Testis (tissue), 5 donors: ENCODE measurements at places on chromosomes 11 and 22.

DNA sequence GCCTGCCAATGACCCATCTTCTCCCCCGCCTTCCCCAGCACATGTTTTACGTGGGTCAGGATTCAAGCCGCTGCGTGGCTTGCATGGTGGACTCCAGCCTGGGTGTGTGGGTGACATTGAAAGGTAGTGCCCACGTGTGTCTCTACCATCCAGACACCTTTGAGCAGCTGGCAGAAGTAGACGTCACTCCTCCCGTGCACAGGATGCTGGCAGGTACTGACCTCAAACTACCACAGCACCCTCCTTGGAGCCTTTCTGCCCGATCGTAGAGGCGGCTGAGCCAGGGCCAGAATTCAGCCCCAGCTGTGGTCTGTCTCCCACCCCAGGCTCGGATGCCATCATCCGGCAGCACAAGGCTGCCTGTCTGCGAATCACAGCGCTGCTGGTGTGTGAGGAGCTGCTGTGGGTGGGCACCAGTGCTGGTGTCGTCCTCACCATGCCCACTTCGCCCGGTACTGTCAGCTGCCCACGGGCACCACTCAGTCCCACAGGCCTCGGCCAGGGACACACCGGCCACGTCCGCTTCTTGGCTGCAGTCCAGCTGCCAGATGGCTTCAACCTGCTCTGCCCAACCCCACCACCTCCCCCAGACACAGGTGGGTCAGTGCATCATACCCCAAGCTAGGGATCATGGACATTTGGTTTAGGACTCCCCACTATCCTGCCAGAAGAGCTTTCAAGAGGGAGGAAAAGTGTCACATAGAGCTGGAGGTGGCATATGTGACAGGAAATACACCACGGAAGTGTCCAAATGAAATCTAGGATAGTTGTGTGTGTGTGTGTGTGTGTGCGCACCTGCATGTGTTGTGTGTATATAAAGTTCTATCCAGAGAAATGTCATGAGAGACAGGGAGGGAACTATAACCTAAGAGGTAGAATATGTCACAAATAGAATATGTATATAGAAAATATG lies 10.6 kb upstream of the RELT start:
- H3K36me3 ChIP-seq, result no peaks in the 10 kb centered on the region
- H3K4me3 ChIP-seq, result no peak overlapping the region
- no peak for DNase-seq
- no peaks in the 10 kb centered on the region for H3K4me1 ChIP-seq
- no peaks in the 10 kb centered on the region for H3K27me3 ChIP-seq
- no peak overlapping the region for H3K27ac ChIP-seq

- H3K36me3 ChIP-seq, result no peaks in the 10 kb centered on the region
- H3K27me3 ChIP-seq, result no peaks in the 10 kb centered on the region
- peak overlapping the region; percentile 72 for H3K4me3 ChIP-seq
- H3K4me1 ChIP-seq, result peaks cover 19% of the 10 kb centered on the region
- H3K27ac ChIP-seq, result peak overlapping the region; percentile 59
Measured at GRCh38 chr22:19430890-19431541, 517 bp downstream of the HIRA start.

GRCh38 chr11:130737041-130737830 lies 179.0 kb downstream of the SNX19 start:
- no peak for DNase-seq
- H3K4me3 ChIP-seq, result no peak overlapping the region
- H3K27me3 ChIP-seq, result no peaks in the 10 kb centered on the region

- no peaks in the 10 kb centered on the region for H3K4me1 ChIP-seq
- DNase-seq, result no peak
- H3K27me3 ChIP-seq, result no peaks in the 10 kb centered on the region
- H3K27ac ChIP-seq, result no peak overlapping the region
Measured at GRCh38 chr22:39940757-39941305, 19.4 kb upstream of the TMA7B start.

GRCh38 chr11:12235553-12235946 lies 125.2 kb downstream of the MICAL2 start:
- H3K36me3 ChIP-seq, result no peaks in the 10 kb centered on the region
- no peaks in the 10 kb centered on the region for H3K27me3 ChIP-seq
- H3K27ac ChIP-seq, result peak overlapping the region; percentile 89
- H3K4me3 ChIP-seq, result no peak overlapping the region
- DNase-seq, result peak; percentile 46

DNA sequence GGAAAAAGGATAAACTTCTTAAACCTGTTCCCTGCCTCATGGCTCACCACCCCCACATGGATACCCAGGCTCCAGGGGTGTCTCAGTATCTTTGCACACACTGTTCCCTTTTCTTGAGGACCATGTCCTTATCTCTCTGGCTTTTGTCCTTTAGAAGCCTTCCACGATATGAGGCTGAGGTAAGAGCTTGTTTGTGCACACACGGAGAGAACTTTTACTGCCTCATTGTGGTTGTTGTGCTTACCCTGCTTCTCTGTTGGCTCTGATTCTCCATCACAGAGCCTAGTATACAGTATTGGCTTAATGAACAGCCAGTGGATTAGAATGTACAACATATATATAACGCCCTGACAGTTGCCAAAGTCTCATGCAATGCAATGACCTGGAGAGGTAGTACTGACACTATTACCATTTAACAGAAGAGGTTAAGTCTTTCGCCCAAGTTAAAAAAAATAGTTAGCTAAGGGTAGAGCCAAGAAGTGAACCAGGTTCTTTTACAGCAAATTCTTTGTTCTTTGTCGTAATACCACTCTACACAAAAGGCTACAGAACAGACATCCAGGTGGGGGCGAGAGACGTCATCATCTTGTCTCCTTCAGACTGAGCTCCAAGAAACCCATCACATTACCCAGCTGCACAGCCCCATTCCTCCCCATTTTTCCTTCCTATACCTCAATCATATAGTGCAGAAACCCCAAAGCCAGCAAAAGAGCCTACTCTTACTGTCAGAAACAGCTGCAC lies 117.3 kb downstream of the PLEKHA7 start:
- no peak overlapping the region for H3K4me3 ChIP-seq
- H3K27ac ChIP-seq, result no peak overlapping the region
- no peaks in the 10 kb centered on the region for H3K4me1 ChIP-seq
- DNase-seq, result no peak

- no peak for DNase-seq
- H3K27ac ChIP-seq, result no peak overlapping the region
- no peaks in the 10 kb centered on the region for H3K4me1 ChIP-seq
- H3K27me3 ChIP-seq, result no peaks in the 10 kb centered on the region
Measured at GRCh38 chr22:49364398-49364797, 463.3 kb downstream of the BRD1 start.

- no peak for DNase-seq
- no peak overlapping the region for H3K4me3 ChIP-seq
- H3K27ac ChIP-seq, result no peak overlapping the region
- no peaks in the 10 kb centered on the region for H3K36me3 ChIP-seq
- no peaks in the 10 kb centered on the region for H3K27me3 ChIP-seq
- no peaks in the 10 kb centered on the region for H3K4me1 ChIP-seq
Measured at GRCh38 chr11:77517226-77517625, 43.3 kb upstream of the PAK1 start.

DNA sequence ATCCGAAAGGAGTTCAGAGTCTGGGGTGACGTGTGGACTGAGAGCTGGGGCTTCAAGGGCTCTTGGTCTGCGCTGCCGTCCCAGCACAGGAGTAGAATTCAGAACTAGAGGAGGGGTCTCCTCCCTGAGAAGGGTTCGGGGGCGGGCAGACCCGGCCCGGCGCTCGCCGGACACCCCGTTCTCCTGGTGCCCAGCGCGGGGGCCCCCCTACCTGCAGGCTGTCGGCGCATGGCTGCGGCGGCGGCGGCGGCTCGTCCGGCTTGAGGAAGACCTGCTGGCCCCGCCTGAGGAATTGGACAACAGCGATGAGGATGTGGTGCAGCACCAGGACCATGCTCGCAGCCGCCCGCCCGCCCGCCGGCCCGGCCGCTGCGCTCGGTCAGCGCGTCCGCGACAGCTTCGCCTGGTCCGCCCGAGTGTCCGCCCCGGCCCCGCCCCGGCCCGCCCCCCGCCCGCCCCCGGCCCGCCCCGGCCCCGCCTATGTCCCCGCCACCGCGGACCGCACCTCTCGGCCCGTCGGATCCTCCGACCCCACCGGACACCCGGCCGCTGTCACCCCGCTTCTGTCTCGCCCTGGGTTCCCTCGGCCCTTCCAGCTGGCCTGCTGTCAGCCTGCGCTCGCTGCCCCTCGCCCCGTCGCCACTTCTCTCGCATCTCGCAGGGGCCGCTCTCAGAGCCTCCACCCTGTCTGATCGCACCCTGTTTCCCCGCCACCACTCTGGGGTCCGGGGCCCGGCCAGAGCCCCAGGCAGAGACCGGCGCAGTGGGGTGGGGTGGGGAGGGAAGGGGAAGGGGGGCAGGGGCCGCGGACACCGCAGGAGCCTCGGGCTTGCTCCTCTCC lies 32.0 kb downstream of the PDE2A start:
- H3K27me3 ChIP-seq, result no peaks in the 10 kb centered on the region
- H3K4me3 ChIP-seq, result peak overlapping the region; percentile 45
- H3K36me3 ChIP-seq, result no peaks in the 10 kb centered on the region
- DNase-seq, result peak; percentile 23

DNA sequence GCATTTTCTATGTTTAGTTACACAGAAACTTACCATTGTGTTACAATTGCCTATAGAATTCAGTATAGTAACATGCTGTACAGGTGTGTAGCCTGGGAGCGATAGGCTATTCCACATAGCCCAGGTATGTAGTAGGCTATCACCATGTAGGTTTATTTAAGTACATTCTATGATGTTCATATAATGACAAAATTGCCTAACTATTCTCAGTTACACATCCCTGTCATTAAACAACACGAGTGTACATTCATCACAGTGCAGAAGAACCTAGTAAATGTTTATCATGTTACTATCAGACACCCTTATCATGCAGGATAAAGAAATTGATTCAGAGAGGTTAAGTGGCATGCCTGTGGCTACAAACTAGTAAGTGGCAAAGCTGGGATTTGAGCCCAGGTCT lies 28.4 kb upstream of the BMAL1 start:
- no peak overlapping the region for H3K4me3 ChIP-seq
- no peaks in the 10 kb centered on the region for H3K36me3 ChIP-seq
- DNase-seq, result no peak
- H3K4me1 ChIP-seq, result no peaks in the 10 kb centered on the region
- no peak overlapping the region for H3K27ac ChIP-seq
- H3K27me3 ChIP-seq, result no peaks in the 10 kb centered on the region

DNA sequence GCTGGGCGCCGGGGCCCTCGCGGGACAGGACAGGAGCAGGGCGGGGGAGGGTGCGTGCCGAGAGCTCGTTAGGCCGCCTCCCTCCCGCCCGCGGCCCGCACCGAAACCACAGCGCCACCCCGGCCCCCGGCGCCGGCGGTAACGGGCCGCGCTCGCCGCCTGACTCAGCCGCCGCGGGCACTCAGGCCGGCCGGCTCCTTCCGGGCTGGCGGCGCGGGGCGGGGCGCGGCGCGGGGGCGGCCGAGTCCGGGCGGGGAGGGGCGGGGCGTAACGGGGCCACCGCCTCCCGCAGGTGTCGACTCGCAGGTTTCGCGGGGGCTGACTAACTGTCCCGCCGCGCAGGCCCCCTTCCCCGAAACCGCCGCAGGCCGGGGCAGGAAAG lies at the start of gene AP5B1:
AP5B1 (minus strand) TSS at position 207 of the 382 bp plus-strand sequence. CDS start 385 bp downstream, outside the sequence.
- peaks cover 4% of the 10 kb centered on the region for H3K4me1 ChIP-seq
- peak; percentile 50 for DNase-seq
- no peaks in the 10 kb centered on the region for H3K27me3 ChIP-seq
- peak within 1 kb of the TSS; percentile 76 for H3K4me3 ChIP-seq

DNA sequence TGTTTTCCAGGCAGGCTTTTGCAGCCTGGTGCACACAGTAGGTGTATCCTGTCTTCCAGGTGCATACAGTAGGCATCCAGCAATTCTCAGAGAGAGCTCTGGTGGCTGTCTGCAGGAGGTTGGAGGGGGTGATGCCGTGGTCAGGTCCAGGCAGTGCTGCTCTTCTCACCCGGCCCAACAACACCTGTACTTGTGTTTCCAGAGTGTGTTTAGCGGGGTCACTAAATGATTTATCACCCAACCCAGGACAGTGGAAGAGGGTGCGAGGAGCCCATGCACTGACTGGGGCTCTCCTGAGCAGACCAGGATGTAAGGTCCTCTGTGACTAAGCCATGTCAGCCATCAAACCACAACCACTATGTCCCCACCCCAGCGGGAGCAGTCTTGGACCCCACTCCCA lies 18.6 kb upstream of the FGF3 start:
- DNase-seq, result no peak
- no peaks in the 10 kb centered on the region for H3K27me3 ChIP-seq
- H3K4me1 ChIP-seq, result no peaks in the 10 kb centered on the region
- no peak overlapping the region for H3K27ac ChIP-seq
- no peak overlapping the region for H3K4me3 ChIP-seq
- H3K36me3 ChIP-seq, result no peaks in the 10 kb centered on the region

DNA sequence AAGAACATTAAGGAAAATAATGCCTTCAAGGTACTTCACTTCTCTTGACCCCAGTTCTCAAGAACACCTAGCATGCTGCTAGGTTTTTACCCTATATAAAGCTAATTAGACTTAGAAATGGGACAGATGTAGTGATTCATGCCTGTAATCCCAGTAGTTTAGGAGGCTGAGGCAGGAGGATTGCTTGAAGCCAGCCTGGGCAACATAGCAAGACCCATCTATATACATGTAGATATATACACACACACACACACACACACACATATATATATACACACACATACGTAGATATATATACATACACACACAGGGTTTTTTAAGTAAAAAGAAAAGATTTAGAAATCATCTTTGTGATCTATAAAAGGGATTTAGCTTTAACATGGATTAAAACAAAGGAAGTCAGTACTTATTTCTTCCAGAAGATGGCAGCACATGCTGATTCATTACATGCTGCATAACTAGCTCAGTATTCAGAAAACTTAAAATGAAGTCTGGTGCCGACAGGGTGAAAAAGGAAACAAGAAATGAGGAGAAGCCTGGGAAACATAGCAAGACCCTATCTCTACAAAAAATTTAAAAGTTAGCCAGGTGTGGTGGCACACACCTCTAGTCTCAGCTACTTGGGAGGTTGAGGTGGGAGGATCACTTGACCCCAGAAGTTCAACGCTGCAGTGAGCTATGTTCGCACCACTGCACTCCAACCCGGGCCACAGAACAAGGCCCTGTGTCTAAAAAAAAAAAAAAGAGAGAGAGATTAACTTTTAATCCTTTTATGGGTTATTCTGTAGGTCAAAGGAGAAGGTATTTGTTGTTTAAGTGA lies 28.5 kb upstream of the RBX1 start:
- H3K36me3 ChIP-seq, result no peaks in the 10 kb centered on the region
- no peak overlapping the region for H3K4me3 ChIP-seq
- no peaks in the 10 kb centered on the region for H3K4me1 ChIP-seq
- no peaks in the 10 kb centered on the region for H3K27me3 ChIP-seq
- H3K27ac ChIP-seq, result no peak overlapping the region
